ENCODE measurements at places on chromosomes 6 and 20.
A peak's percentile ranks its signal among the peaks of the same experiment; 100 is the strongest.

DNA sequence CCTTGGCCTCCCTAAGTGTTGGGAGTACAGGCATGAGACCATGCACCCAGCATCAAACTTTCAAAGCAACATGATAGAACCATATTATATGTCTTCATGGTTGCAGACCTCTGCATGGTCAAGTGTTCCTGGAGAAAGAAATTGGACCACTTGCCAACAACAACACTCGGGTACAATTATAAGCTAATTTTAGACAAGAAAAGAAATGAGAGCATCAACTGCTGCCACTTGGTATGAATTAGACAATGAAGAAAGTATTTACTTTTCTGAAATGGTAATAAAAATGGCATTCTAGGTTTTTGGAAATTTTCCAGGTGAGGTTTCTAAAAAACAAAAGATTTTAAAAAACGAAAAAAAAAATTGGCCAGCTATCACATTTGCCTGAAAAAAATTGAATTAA lies 7.7 kb upstream of the PM20D2 start:
- DNase-seq, result no peak

- DNase-seq, result peak; percentile 80
Measured at GRCh38 chr20:31485450-31486339, 10.6 kb downstream of the REM1 start.

DNA sequence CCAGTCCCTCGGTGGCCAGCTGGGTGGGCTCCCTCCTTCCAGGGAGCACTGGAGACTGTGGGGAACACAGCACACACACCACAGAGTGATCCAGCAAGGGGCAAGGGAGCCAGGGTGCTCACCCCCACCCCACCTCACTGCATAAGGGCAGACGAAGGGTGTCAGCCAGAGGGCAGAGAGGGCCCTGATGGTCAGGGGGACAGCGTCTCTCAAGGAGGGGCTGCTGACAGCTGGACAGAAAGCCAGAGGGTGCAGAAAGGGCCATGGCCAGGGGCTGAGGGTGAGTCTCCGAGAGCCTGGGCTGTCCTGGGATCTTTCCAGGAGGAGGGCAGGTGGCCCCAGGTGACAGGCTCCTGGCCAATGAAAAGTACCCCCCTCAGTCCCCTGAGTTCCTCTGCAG lies 73.4 kb upstream of the PMEPA1 start:
- no peak for DNase-seq

DNA sequence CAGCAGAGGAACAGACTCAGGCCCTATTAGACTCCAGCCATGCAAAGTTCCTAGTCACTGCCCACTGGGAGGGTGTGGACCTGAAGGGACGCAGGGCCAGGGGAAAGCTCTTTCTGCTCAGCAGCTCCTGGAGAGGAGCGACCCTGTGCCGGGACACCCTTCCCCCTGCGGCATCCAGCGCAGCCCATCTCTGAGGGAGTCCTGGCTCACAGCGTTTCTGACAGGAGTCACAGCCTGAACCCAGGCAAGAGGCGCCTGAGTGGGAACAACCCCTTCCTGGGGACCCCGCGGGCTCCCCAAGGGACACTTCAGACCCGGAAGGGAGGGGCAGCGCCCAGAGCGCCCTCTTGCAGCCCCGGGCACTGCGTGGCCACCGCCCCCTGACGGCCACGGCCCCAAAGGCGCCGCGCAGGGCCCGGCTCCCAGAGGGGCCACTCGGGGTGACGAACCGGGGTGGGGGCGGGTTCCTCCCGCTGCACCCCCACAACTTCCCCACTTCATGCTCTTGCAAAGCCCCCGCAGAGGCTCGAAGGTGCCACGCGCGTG lies 862 bp downstream of the UCKL1 start:
- DNase-seq, result peak; percentile 67

- DNase-seq, result no peak
Measured at GRCh38 chr6:382883-383810, 8.4 kb upstream of the IRF4 start.

DNA sequence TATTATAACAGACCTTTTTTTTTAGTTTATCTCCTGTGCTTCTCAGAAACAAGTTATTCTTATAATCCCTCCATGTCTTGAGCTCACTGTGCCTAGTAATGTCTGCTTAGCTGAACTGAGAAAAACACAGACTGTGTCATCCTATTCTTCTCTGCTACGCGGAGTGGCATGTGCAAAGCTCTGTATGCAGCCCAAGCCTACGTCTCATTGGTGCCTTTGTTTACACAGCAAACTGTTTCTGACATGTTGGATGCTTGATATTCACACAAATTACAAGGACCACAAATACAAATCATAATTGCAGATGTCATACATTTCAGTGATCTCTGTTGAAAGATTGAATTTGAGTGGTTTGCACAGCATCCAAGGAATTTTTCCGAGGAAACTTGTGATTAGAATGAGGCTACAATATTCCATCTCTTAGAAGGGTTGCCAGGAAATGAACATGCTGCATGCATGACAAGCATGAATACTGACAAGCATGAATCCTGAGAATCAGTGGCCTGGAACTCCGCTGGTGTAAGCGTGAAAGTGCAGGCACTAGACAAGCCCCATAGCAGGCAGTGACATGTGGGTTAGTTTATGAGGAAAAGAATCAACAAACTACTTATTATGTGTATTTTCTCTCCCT lies 128.4 kb upstream of the SGK1 start:
- DNase-seq, result no peak

GRCh38 chr6:165774903-165775601 lies 112.0 kb upstream of the PDE10A start:
- DNase-seq, result peak; percentile 48

DNA sequence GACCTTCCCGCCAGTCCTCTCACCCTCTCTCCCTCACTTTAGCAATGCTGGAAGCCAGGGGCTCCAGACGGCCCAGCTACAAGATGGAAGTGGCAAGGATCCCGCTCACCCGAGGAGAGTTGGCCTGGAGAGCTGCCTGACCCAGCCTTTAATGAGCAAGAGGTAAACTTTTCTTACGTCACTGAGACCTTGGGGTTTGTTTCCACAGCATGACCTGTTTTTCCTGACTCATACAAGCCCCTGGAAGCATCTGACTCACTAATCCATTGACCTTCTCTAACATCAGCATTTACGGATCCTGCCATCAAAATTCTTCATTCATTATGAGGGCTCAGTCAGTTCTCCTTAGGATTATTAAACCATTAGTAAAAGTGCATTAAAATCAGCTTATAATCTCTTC lies 120.4 kb downstream of the MYLK4 start:
- DNase-seq, result no peak

GRCh38 chr6:169803816-169804340 lies 52.5 kb downstream of the ERMARD start:
- no peak for DNase-seq

- DNase-seq, result no peak
Measured at GRCh38 chr6:42923666-42924065, 5.6 kb upstream of the CNPY3 start.

GRCh38 chr20:25206548-25206947 lies 11.0 kb downstream of the ENTPD6 start:
- DNase-seq, result no peak

GRCh38 chr6:27290065-27290849 lies 21.8 kb downstream of the POM121L2 start:
- DNase-seq, result no peak

DNA sequence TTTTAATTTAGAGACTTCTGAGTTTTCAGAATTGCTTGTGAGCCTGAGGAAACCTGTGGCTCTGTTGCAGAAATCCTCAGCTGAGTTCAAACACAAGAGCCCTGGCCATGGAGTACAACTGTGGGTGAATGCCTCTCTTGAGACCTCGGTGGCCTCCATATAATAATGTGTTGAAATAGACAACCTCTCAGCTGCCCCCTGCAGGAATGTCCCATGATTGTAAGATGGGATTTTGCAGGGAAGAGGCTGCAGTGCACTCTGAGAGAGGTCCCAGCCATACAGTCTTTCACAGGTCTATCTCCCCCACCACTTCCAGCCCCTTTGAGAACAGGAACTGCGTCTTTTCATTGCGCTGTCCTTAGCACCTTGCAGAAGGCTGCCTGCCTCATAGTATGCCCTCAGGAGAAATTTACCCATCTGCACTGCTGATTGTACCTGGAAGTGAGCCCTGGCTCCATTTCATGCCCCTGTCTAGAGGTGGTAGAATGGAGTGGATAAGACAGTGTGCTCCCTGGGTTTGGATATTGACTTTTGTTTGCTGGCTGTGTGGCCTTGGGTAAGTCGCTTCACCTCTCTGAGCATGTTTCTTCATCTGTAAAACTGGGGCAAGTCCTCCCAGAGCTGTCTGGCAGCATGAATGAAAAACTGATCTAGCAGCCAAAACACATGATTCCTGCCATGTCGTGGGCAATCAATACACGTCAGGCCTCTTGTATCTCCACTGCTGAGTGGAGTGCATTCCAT lies 16.8 kb upstream of the CDH22 start:
- DNase-seq, result no peak

GRCh38 chr6:139828751-139829519 lies 454.5 kb upstream of the CITED2 start:
- DNase-seq, result no peak

DNA sequence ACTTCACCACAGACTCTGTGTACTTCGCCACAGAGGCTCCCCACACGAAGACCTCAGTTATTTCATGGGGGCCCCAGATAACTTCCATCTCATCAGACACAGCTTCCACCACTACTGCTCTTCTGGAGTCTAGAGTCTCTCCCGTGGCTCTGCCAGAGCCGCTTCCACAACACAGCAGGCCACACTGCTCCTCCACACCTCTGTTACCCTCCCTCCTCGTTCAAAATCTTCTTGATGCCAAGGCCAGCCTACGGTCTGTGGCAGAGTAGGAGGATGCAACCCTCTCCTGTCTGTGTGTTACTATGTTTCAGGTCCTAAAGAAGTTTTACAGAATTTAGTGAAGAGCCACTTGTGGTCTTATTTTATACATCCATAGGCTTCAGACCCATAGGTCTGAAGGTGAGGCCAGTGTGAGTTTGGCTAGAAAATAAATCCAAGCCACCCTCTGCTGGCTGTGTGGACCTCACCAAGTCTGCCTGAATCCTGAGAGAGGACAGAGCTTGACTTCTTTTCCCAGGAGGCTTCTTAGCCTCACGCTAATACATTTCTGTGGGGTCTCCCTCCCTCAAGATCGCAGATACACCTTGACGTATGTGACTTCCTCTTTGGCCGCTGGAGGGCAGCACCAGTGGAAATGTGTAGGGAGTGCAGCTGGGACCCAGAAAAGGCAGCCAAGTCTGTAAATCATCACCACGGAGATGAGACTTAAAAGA lies 197.7 kb downstream of the FAXC start:
- DNase-seq, result no peak

GRCh38 chr6:26613201-26613600 lies 16.4 kb downstream of the ABT1 start:
- no peak for DNase-seq

DNA sequence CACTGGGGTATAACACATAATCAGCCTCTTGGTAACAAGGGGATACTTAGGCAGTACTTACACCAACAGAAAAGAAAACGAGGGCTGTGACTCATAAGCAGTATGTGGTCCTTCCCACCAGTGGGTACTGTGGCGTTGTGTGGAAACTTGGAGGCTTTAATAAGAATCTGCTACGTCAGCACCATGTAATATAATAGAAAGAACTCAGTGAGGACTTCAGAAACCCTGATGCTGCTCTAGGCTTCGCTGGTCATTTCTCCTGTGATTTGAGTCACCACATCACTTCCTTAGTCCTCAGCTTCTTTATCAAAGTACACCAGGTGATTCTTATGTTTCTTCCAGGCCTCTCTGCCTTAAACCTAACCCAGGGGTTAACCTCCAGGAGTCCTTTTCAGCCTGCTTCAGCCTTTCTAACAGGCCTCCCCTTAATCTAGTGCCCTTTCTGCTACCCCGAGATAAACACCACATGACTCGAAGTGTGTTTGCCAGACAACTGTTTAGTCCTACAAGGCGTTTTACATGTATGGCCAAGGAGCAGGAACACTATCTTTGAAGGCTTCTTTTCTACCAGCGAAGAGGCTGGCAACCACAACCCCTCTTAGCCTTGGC lies 68.5 kb downstream of the FYN start:
- no peak for DNase-seq

DNA sequence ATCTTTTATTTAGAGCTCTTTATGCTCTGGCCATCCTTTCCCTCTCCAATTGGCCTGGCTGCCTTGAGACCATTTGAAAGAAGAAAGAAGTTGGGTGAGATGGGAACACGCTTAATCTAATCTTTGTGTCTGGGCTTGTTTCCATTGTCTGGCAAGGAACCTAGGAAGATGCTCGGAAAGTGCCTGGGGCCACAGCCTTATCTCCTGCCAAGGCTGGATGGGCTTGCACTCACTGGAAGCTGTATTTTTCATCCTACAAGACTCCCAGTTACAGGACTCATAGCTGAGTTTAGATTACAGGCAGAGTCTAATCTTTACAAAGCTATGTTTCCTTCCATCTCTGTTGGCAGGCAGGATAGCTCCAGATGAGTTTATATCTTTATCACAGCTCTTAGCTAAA lies 33.1 kb upstream of the CDYL start:
- DNase-seq, result no peak

GRCh38 chr20:3068986-3069900 lies 2.2 kb upstream of the OXT start:
- DNase-seq, result no peak

Data from Right ventricle myocardium superior (tissue), 1 donor.